Stomach (tissue), 19 donors: ENCODE measurements at places on chromosomes 12 and 14.
A peak's percentile ranks its signal among the peaks of the same experiment; 100 is the strongest.

- DNase-seq, result no peak
These were observed 56.7 kb downstream of the BCL11B start for GRCh38 chr14:99215277-99215676.

- DNase-seq, result no peak
These were observed 22.9 kb downstream of the HSP90AA1 start for GRCh38 chr14:102063808-102064429.

DNA sequence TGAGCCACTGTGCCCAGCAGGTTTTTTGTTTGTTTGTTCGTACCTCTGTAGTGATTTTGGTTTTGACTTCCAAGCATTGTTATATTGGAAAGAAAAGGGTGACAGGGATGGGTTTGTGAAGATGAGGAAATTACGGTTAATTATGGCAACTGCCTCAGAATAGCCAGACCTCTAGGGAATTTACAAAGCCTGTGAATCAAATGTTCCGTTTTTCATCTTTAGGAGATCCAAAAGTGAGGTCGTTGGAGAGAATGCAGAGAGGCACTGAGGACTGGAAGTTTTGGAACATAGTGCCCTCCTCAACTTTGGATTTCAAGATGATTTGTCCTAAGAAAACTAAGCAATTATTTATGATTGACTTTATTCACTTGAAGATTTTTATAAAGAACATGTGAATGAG lies 54.5 kb upstream of the EVL start:
- DNase-seq, result no peak

- no peak for DNase-seq
These were observed 43.2 kb upstream of the FBRSL1 start for GRCh38 chr12:132446633-132447326.

GRCh38 chr12:71967211-71967610 lies 28.6 kb downstream of the TPH2 start:
- DNase-seq, result no peak

GRCh38 chr14:94681300-94682060 lies 69.3 kb downstream of the SERPINA3 start:
- DNase-seq, result peak; percentile 32
